Stimulated activated naive CD8-positive, alpha-beta T cell treated with anti-CD3 and anti-CD28 coated beads, Interleukin-15, Interleukin-2, amounts not matched to agents 100 U/mL and 50 U/mL, for 24 hours (primary cell): ENCODE measurements at places on chromosomes 16 and 17.

DNA sequence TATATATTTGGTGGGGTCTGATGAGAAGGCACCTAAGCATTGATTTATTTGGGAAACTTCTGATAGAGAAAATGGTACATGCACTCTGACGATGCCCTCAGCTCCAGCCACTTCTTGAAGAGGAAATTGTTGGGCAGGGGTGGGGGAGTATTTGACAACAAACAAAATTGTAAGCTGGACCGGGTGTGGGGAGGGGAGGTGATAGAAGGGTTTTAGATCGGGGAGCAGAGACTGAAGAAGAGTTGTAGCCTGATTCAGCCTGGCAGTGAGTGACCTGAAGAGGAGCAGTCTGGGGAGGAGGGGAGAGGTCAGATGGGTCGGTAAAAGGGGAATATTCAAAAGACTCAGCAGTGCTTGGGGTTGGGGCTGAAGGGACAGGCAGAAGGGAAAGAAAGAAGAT lies 2284.7 kb downstream of the TP53TG3F start:
- DNase-seq: no peak

- no peak for DNase-seq
These were observed 394.7 kb downstream of the SOX9 start for GRCh38 chr17:72515291-72516065.

DNA sequence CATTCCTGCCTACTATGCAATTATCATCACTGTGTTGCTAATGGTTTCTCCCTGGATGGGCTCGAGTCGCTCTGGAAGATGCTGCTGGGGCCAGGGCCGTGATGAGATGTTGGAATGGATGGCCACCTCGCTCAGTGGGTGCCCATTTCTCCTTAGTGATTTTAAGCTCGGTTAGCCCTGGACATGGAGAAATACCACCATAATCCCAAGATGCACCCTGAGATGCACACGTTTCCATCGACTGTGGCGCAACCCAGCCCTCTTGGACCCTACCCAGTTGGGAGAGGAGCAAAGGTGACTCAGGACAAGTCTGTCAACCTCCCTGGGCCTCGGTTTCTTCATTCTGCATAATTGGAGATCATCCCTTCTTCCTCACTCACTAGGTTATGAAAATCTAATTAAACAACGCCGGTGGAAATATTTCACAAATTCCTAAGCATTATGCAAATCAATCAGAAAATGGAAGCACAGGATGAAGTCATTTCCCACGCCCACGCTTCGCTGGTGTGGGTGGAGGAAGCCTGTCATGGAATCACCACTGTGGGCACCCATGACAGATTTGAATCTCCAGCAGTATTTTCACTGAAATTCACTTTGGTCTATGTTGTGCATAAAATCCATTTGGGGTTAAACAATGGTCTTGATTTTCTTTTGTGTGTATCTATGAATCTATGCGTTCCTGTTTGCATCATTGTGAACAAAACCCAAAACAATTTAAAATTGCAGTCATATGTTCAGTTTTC lies 195.2 kb downstream of the AXIN2 start:
- peak; percentile 76 for DNase-seq

DNA sequence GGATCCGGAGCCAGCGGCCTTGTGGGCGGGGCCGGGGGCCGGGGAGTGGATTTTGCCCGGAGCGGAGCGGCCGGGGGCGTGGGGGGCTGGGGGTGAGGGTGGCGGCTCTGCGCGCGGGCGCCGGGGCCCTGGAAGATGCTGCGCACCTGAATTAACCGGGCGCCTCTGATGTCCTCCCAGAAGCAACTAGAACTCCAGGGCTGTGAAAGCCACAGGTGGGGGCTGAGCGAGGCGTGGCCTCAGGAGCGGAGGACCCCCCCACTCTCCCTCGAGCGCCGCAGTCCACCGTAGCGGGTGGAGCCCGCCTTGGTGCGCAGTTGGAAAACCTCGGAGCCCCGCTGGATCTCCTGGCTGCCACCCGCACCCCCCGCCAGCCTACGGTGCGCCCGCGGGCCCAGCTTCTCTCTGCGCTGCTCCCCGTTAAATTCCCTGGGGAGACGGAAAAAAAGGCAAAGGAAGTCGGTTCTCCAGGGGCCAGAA lies 549 bp downstream of the SLC26A11 start:
- DNase-seq: no peak

GRCh38 chr17:77999413-78000173 lies 41.1 kb downstream of the TNRC6C start:
- peak; percentile 16 for DNase-seq

DNA sequence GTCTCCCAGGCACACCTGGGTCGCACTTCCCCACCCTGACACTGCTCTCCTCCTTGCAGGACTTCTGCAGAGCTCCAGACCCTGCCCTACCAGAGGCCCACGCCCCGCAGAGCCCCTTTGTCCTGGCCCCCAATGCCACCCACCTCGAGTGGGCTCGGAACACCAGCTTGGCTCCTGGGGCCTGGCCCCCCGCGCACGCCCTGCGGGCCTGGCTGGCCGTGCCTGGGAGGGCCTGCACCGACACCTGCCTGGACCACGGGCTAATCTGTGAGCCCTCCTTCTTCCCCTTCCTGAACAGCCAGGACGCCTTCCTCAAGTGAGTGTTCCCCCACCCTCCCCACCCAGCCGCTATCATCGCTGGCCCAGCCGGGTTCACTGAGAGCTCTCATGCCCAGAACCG lies 79.6 kb downstream of the MGAT5B start:
- no peak for DNase-seq

GRCh38 chr17:62781356-62781755 lies 26.8 kb downstream of the MARCHF10 start:
- DNase-seq: no peak

DNA sequence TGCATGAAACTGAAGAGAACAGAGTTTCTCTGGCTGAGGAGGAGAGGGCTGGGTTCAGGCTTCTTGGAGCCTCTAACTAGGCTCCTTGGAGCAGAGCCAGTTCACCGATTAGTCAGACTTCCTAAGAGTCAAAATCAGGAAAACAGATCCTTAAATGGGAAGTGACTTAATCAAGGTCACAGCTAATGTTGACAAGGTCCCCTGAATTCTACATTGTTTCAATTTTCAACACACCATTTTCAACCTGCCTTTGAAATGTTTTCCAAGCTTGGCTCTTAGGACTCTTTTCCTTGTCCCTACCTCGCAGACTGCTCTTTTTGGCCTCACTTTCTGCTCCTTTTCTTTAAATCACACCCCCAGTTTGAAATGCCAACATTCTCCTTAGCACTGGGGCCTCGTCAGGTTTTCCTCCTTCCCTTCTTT lies 16.3 kb downstream of the MYL4 start:
- DNase-seq: no peak

- DNase-seq: no peak
These were observed 16.8 kb downstream of the ITGAM start for GRCh38 chr16:31276600-31276999.

- peak; percentile 42 for DNase-seq
These were observed 232.8 kb downstream of the SEC14L1 start for GRCh38 chr17:77373299-77374169.

DNA sequence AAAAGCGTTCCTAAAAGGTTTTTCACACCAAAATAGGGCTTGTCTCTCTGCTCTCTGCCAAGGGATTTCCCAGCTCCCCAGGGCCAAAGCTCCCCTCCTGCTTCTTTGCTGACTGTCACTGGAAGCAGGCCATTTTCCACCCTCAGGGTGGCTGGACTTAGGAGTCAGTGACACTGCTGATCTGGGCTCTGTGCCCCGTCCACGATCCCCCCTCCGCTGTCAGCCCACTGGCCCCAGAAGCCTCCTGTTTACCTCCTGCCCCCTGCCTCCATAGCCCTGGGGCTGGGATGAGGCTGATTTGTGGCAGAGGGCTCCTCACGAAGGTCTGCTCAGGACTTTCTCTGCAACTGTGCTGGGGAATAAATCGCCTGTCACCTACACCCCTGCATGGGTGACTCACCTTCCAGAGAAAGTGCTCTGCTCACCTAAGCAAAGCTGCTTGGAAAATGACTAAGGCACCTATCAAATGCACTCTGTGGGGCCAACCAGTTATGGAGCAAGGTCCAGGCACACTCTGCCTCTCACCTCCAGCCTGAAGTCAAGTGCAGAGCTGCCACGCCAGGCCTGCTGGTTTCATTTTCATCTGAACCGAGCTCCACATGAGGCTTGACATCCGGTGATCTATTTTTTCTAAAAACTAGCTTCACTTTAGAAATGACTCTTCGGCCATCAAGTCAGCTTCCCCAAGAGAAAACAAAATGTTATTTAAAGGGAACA lies 4.9 kb downstream of the MAP3K14 start:
- DNase-seq: peak; percentile 83

GRCh38 chr16:68382296-68382718 lies 66.0 kb downstream of the SMPD3 start:
- DNase-seq: peak; percentile 33

- no peak for DNase-seq
These were observed 138.4 kb downstream of the PRKCB start for GRCh38 chr16:23974223-23974622.

DNA sequence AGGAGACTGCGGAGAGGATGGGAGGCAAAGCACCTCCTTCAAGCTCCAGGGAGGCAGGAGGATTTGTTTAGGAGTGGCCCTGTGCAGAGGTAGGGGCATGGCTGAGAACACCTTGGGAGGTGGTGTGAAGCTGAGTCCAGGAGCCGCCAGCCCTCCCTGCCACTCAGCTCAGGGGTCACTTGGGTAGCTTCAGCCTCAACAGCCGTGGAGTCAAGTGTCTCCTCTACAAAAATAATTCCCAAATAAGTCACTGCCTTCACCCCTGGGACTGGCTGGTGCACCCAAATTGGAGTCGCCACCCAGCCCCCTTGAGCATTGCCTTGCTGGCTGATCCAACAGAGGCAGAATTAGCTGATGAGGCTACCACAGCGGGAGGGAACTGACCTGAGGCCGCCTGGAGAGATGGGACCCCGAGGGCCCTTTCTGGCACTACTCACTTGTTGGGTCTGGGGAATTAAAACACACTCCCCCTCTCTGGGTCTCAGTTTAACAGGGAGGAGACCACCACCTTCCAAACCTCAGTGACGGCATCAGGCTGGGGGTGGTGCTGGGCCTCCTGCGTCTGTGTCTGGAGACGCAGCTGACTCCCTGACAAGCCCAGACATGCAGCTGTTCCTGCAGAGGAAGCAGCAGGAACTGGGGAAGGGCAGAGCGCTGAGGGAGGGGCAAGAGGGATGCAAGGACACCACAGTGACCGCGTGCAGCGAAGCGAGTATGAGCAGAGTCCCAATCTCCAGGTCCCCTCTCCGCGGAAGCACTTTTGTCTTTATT lies 87.9 kb upstream of the TOB1 start:
- DNase-seq: no peak

DNA sequence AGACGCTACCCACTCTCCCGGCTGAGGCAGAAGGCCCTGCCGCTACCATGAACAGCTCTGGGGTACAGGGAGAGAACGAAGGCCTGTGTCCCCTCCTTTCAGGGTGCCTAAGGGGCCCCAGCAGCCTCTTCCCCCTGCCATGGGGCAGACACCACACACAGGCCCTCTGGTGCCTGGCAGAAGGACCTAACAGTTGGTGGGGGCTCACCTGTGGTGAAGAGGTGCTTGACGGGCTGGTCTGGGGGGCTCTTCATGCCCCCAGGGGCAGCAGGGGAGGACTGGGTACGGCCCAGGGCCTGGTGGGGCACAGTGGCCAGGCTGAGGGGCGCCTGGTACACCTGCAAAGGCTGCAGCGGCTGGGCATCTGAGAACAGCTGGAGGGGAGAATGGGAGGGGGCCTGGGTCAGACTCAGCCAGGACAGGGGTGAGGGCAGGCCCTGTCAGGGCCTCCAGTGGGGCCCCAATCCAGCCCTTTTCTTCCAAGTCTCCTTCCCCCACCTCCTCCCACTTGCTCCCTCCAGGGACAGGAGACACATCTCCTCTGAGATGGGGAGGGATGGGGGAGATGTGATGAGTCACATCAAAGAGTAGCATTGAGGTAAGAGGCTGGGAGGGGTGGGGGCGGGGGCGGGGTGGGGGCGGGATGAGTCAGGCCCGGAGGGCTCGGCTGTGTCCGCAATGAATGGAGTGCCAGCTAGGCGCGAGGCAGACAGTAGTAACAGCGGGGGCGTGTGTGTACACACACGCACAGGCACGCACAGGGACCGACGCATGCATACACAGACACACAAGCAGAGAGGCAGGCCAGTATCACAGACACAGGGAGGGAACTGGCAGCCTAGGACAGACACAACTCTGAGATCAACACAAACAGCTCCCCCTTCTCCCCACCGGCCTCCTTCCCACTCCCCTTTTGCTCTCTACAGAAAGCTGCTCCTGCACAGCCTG lies 16.1 kb downstream of the G6PC3 start:
- peak; percentile 48 for DNase-seq

GRCh38 chr16:85003725-85004586 lies 7.4 kb downstream of the ZDHHC7 start:
- no peak for DNase-seq

- no peak for DNase-seq
These were observed 9.0 kb upstream of the CXCL16 start for GRCh38 chr17:4748686-4749085.

DNA sequence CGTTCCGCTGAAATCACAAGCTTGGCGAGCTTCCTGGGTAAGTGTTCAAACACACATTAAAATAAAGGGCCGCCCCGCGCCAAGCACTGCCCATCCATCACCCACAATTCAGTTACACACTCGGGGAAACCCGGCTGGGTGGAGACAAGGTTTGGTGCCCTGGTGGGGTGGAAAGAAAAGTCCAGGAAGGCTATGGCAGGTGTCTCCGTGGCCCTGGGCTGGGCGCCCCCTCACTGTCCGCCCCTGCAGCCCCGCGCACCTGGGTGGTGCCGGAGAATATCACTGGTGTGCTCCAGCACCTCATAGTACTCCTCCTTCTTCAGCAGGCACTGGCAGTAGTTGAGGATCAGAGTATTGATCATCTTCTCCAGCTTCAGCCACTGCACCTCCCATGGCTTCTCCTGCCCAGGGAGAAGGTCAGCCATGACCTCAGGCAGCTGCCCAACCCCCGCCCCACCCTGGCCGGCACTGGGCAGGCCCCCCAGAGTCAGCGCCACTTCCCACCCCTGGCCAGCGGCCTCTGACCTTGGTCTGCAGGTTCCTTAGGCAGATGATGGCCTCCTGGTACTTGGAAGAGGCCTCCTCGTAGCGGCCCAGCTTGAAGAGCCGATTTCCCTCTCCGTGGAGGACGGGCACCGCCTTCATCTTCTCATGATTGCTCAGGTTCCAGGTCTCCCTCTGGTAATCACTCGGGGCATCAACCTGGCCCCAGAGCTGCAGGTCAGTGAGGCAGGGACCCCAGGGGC lies 8.4 kb downstream of the AIPL1 start:
- no peak for DNase-seq
